ENCODE measurements at places on chromosomes 1 and 21. TPM values are rescaled to one million over a fixed set of nuclear protein-coding genes. Genes with fewer than 3 reads are reported as not detected.

Gene LCE3D
- not detected for polyA plus RNA-seq

Gene C1QC
- polyA plus RNA-seq, result 8.5 TPM

Gene SLAMF1
- 0.38 TPM for polyA plus RNA-seq

Gene PLEKHA6
- polyA plus RNA-seq, result 18.5 TPM

Gene HCRTR1
- polyA plus RNA-seq, result 0.52 TPM

Gene GJB3
- polyA plus RNA-seq, result 0.15 TPM

Gene UMODL1
- polyA plus RNA-seq, result 0.02 TPM
